ENCODE measurements at places on chromosomes 1 and 21.
A peak's percentile ranks its signal among the peaks of the same experiment; 100 is the strongest.

DNA sequence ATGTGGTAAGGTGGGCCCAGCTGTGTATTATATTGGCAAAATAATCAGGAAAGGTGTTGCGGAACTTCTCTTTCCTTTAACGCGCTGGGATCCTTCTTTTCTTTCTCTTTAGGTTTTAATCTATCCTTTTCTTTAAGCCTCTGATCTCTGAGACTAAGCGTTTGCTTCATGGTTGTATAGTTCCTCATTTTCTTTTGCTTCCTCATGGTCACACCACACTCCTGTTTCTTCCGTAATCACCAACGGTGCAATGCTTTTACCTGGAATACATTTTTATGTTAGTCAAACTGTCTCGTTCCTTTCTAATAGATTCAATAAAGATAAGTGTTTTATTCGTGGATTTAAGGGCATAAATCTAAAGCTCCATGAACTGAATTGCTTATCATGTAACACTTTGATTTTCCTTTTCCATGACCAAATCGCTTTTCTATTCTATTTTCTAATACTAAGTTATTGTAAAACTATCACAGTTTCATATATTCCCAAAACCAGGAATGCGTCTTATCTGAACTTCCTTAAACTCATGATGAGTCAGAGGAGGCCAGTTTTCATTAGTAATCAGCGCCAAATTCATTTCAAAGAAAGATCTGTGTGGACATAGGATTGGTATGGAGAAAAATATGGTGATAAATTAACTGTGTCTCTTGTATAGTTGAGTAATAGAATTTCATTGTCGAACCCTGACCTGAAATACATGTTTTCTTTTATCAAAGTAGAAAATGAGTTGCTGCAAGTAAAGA, 12.2 kb downstream of the SDCCAG8 start:
- DNase-seq: no peak

- DNase-seq: no peak
These were observed 24.9 kb downstream of the OLFML2B start for GRCh38 chr1:161998811-161999210.

- no peak for DNase-seq
These were observed 226.3 kb upstream of the ADGRL2 start for GRCh38 chr1:81574408-81574807.

- DNase-seq: no peak
These were observed 33.9 kb downstream of the LDLRAP1 start for GRCh38 chr1:25577134-25577920.

GRCh38 chr1:110876748-110877341, 3.9 kb downstream of the CD53 start:
- DNase-seq: no peak

GRCh38 chr1:172145231-172145651, 275.2 kb upstream of the C1orf105 start:
- DNase-seq: no peak

- no peak for DNase-seq
These were observed 225.8 kb upstream of the L1TD1 start for GRCh38 chr1:61968869-61969268.

DNA sequence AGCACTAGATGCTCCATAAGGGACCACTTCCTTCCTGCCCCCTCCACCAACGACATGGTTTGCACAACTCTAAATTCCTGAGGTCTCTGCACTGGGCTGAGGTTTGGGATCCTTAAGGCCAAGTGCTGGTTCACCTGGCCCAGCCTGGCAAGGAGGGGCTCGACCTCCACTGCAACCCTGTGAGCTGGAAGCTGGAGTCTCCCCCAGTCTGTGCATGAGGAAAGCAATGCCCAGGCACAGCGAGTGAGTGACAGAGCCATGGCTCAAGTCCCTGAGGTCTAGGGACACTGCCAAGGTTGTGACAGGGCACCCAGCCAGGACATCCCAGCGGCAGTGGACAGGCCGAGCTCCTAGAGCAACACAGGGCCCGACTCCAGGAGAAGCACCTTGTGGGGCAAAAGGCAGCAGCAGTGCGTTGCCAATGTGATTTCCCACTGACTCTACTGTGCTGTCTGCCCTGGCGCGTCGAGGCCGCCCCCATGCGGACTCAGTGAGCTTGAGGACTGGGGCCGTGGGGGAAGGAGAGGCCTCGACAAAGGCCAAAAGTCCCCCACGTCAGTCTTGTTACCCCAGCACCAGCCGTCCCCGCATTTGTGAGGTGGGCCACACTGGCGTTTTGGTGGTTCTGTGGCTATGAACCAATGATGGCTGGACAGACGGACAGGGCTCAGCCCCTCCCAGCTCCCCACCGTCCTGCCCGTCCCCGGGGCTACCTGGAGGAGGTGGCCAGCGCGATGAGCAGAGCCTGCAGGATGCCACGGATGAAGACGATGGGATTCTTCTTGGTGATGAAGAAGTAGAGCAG, 30.0 kb downstream of the PODN start:
- peak; percentile 11 for DNase-seq

DNA sequence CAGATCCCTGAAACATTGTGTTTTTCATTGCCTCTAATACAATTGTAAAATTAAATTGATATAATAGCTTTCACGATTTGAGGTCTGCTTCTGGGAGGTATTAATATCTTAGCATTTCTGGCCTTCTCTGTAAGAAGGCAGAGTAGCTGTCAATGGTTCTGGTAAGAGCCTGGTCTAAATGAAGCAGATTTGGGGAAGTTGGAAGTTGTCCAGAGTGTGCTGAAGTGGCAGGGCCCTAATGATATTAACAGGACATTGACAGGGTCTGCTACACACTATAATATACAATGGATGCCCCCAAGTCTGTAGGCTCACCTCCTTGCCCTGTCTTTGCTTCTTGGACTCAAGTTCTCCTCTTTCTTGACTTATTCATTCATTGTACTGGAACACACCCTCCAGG, 99.5 kb downstream of the C4BPA start:
- DNase-seq: no peak

- DNase-seq: no peak
These were observed 29.1 kb upstream of the ZNF281 start for GRCh38 chr1:200438911-200439310.

DNA sequence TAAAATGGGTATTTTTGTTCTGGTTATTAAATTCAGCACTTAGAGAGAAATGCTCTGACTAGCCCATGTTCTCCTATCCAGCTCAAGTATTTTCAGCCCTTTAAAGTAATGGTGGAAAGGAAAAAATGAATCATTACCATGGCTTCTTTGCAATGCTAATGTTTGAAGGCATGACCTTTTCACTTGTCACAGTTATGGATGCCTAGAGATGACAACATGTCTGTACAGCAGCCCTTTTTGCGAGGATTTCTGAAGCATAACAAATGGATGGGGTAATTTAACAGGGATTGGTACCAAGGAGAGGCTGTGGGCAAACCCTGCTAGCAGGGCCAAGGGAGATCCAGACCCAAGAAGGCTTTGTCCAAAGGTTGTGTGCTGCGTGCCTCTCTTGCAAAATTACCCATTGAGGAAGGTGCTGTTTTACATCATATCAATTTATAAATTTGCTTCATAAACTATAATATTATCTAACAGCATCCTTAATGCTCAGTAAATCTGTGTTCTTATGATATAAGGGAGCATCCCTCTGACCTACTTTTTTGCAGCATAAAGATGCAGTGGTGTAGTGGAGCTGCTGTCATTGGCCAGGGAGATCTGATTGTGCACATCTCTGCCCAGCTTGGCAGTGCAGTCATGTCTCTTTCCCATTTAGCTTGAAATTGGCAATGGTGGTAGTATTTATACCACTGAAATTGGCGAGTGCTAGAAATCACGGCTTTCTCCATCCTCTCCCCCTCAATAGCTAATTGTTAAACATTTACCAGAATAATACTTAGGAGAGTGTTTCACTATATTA, 327.1 kb downstream of the PCP4 start:
- DNase-seq: no peak

DNA sequence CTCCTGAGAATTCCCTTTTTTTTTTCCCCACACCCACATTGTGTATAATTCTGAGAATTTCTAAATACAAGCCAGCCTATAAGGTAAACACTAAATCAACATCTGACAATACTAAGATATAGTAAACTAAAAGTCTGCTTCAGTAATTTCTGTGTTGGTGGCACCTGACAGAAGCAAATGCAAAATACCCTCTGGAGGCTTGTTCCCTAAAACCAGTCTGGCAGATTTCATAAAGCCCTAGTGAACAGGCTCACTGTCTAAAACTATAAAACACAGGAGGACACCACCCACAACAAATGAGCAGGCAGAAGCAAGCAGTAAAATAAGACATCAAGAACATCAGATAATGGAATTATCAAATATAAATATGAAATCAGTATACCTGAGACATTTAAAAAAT, 11.5 kb downstream of the TRIM33 start:
- no peak for DNase-seq

DNA sequence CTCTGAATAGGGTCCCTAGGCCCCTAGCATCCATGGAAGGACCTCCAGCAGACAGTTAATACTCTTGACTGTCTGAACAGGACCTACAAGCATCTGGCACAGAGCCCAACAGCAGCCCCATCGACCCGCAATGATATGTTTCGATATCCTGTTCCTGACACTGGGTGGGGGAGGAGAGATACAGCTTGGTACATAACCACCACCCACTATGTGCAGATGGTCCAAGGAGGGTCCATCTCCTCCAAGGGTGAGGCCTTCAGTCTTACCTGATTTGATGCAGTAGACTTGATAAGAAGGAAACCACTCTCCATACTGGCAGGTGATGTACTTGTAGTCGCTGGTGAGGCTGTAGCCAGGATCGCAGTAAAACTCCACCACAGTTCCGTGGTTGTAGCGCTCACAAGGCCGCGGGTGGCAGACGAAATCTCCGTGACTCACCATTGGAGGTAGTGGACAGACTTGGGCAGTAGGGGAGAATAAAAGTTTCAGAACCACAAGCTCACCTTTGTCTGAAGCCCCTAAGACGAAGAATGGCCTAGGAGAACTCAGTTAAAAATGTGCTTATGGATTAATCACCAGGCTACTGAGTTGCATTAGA, 86.0 kb upstream of the TLR5 start:
- no peak for DNase-seq

DNA sequence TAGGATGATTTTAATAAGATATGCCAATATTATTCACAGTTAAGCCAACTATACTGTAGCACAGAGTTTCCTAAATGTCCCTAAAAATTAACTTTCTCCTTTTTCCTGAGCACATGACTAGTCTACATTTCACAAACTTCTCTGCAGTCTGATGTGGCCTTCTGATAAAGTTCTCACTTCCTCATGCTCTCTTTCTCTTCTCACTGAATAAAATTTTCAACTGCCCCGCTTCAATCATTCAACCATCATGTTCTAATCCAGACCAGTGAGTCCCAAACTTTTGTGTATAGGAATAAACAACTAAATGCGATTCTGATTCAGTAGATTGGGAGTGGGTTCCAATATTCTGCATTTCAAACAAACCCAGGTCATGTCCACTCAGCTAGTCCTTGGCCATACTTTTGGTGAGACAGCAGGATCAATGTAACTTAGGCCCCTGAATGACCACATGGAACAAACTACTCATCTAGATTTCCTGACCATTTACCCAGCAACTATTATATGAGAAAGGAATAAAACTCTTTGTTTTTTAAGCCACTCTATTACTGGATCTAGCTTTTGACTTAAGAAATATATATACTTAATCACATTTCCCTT, 20.1 kb downstream of the TUT4 start:
- DNase-seq: no peak

DNA sequence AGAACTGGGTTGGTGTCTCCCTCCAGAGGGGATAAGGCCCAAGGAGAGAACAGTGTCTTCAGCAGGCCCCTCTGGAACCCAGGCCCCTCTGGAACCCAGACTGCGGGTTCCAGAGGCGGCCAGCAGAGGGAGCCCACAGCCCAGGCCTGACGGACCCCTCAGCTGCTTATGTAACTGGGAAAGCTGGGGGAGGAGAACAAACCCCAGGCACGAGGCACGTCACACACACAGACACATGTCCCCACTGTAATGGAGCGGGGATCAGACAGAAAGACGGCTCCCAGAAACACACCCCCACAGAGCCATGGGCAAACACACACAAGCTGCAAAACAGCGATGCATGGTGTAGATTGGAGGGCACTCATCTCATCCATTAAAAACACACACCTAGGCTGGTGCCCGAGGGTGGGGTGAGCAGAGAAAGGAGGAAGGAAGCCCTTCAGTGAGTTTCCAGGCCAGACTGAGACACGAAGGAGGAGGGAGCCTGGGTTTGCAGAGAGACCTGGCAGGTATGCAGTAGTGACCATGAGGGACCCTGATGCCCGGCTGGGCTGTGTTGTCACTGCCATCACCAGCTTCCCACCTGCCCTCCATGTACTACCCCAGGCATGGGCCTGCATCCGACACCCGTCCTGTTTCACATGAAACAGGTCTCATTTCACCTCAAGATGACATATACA, 2.8 kb upstream of the IGSF8 start:
- peak; percentile 94 for DNase-seq

DNA sequence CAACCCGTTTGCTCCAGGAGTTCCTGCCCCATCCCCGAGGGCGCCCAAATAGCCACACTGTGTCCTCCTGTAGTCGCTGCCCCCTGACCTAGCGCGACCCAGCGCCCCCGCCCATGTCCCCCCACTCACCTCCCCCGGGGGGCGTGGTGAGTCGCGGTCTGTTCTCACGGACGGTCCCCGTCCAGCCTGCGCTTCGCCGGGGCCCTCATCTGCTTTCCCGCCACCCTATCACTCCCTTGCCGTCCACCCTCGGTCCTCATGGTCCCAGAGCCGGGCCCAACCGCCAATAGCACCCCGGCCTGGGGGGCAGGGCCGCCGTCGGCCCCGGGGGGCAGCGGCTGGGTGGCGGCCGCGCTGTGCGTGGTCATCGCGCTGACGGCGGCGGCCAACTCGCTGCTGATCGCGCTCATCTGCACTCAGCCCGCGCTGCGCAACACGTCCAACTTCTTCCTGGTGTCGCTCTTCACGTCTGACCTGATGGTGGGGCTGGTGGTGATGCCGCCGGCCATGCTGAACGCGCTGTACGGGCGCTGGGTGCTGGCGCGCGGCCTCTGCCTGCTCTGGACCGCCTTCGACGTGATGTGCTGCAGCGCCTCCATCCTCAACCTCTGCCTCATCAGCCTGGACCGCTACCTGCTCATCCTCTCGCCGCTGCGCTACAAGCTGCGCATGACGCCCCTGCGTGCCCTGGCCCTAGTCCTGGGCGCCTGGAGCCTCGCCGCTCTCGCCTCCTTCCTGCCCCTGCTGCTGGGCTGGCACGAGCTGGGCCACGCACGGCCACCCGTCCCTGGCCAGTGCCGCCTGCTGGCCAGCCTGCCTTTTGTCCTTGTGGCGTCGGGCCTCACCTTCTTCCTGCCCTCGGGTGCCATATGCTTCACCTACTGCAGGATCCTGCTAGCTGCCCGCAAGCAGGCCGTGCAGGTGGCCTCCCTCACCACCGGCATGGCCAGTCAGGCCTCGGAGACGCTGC, 1.1 kb downstream of the HTR6 start:
- no peak for DNase-seq

DNA sequence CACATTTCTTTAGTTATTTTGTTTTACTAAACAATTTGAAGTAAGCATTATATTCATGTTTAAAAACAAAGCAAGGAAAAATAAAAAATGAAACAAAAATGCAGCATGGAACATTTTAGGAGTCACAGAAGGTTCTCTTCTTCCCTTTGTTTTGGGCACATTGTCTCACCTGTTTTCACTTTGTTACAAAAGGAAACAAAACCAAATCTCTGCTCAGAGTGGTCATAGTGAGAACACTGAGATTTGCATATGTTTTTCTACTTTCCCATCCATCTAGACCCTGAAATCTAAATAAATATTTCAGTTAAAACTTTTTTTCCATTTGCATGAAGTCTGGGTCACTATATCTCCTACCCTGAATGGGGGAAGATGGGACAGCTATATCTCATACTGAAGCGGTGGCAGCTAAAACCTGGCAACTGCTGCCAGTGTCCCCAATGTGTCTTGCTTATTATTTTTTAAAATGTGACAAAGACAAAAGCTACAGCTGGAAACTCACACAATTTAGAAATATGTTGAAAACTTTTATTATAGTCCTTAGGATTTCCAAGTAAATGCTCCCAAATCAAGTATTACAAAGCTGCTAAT, 3.5 kb downstream of the EXOC8 start:
- DNase-seq: no peak

Measured in putamen (tissue), 1 donor.